ENCODE measurements at places on chromosomes 2 and 18. TPM values are rescaled to one million over a fixed set of nuclear protein-coding genes. Genes with fewer than 3 reads are reported as not detected.

Gene ATG4B
- 92.6 TPM for total RNA-seq

Gene POTEI
- 0.27 TPM for total RNA-seq

- DNase-seq, result no peak
Observed at GRCh38 chr2:42928692-42929545, 136.5 kb upstream of the HAAO start.

GRCh38 chr2:29155578-29155977 lies 40.4 kb downstream of the CLIP4 start:
- DNase-seq, result no peak

DNA sequence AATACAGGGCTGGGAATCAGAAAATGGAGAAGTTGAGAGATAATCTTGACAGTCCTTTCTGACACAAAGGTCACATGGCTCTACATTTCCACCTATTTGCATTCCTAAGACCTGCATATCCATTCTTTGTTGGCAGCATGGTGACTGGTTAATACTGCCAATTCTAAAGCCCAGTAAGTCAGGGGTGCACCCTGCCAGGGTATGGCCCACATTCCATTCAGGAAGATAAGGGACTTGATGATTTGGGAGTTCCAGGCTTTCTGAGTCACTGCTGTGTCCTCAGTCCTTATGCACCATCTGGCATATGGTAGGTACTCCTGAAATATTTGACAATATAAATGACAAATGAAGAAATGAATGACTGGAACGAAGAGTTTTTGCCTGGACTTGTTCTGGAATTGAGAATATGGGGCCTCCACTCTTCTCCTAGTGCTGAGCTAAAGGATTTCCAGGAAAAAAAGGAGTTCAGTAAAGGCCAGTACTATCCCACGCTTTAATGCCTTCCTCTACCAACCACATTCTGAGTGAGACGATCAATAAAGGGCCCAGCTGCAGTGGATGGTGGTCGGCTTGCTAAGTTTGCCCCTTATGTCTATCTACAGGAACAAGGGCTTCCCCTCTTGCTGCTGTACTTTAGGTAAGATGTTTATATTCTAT lies 31.7 kb upstream of the EIF2AK3 start:
- DNase-seq, result no peak

Gene RAB6D
- not detected for total RNA-seq

DNA sequence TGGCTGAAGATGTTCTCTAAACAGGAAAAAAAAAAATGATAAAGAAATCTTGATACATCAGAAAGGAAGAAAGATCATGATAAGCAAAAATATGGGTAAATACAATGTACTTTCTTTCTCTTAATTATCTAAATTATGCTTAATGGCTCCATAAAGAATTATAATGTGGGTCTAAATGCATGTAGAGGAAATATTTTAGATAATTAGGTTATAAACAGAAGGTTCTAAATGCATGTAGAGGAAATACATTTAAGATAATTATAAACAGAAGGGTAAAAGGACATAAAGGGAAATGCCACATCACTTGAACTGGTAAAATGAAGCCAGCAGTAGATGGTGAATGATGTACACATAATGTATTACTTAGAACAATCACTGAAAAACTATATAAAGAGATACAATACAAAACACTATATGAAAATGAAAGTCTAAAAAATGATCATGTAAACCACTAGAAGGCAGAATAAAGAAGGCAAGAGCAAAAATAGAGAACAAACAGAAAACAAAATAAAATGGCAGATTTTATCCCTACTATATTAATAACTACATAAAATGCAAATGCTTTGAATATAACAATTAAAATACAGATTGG lies 308.4 kb upstream of the CDH2 start:
- no peak for DNase-seq

Gene PARD6G
- 11.2 TPM for total RNA-seq

Data from sciatic nerve (tissue), 2 donors.